ENCODE measurements at places on chromosomes 1 and 21.
A peak's percentile ranks its signal among the peaks of the same experiment; 100 is the strongest.

- DNase-seq = no peak
These were observed 5.3 kb downstream of the SYTL1 start for GRCh38 chr1:27346991-27347624.

- DNase-seq = no peak
These were observed 9.6 kb downstream of the NES start for GRCh38 chr1:156667610-156667967.

- no peak for DNase-seq
These were observed 9.2 kb downstream of the PTBP2 start for GRCh38 chr1:96730574-96731298.

DNA sequence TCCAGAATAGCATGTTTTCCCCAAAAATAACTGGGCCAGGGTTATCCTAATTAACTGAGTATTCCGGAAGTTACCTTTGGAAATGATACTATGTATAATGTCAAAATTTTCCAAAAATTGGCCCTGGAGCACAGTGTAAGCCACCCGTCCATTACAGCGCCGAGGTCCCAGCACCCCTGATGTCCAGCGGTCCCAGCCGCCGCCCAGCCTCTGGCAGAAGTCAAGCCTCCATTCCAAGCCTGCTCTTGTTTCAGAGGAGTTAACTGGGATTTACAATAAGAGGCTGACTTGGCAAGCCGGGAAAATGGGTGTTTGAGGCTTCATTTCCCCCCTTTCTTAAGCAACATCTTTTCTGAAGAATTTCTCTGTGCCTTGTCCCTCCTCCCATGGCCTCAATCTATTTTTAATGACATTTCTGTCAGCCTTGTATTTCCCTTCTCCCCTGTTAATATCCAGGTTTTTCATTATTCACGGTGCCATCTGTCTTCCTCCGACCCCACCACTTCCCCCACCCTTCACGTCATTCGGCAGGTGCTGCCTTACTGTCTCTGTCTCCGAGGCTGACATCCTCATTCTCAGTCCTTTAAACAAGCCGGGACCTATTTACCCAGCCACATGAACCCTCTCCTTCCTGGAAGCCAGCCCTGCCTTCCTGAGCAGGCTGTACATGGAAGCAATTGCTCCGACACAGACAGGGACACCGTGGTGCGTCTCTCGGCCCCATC lies 490.9 kb downstream of the NPHP4 start:
- DNase-seq = no peak

GRCh38 chr1:153494976-153495535 lies 34.6 kb upstream of the S100A7 start:
- DNase-seq = peak; percentile 91

GRCh38 chr21:15682977-15683376 lies 46.8 kb upstream of the USP25 start:
- DNase-seq = no peak

- DNase-seq = no peak
These were observed 46.9 kb downstream of the SKI start for GRCh38 chr1:2274929-2275475.

DNA sequence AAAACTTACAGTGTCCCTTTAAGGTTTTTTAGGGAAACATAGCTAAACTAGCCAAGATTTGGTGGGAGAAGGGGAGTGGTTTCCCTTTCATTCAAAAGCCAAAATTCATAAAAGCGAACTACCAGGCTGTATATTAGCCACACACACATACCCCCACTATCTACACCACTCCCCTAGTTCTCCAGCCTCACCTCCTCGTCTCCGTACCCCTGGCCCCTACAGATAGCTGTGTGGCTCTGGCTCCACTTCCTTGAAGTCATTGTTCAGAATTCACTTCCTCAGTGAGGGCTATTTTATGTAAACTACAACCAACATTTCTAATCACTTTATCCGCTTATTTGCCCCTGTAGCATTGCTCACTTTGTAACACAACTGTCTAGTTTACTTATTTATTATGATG lies 5.3 kb upstream of the DPH5 start:
- no peak for DNase-seq

DNA sequence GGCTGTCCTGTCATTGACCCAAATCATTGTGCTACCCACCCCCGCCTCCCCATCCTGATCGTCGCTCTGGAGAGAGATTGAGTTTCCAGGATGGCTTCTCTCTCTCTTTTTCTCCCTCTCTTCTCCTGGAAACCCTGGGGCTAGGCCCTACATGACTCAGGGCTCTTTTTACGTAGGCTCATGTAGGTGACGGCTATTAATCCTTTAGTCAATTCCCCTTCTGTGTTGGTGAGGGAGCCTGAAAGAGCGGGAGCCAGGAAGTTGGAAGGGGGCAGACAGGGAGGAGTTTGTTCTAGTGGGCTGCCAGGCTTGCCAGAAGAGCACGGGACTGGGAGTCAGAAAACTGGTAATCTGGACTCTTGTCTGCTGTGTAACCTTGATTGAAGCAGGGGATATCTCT lies 9.7 kb downstream of the ATP2B4 start:
- DNase-seq = no peak

GRCh38 chr1:104733866-104734265 lies 984.2 kb downstream of the AMY1C start:
- no peak for DNase-seq

GRCh38 chr1:40382108-40382460 lies 8.6 kb downstream of the SMAP2 start:
- no peak for DNase-seq

- peak; percentile 62 for DNase-seq
These were observed 26.3 kb upstream of the PCBP3 start for GRCh38 chr21:45617021-45617921.

DNA sequence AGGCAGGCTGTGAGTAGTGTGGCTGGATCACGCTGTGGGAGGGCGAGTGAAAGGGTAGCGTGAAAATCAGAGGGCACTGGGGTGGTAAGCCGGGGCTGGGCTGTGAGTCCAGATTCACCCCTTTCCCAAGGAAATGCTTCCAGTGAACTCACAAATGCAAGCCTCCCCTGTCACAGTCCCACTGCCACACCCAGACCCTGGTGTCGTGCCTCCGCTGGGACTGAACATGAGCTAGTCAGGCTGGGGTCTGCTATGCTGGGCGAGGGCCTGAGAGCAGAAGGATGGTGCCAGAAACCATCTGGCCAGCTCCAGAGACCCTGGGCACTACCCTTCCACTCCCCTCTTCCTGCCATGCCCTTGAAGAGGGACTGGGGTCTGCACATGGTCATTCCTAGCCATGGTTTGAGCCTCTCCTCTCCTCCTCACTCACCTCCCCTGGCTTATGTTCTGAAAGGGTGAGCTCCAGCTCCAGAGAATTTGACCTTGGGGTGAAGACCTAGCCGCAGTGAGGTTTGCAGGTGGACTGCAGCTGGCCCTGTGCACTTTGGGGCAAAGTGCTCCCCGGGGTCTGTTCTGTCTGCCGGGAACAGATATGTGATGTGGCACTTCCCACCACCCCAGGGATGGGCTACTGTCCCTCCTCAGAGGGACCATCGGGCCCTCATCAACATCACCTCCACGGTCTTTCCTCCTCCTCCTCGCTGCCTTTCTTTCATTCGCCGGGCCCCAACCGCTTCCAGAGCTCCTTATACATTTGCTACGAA lies 365.6 kb downstream of the RPS6KC1 start:
- DNase-seq = no peak

- no peak for DNase-seq
These were observed 37.6 kb upstream of the HMCN1 start for GRCh38 chr1:185696422-185697150.

DNA sequence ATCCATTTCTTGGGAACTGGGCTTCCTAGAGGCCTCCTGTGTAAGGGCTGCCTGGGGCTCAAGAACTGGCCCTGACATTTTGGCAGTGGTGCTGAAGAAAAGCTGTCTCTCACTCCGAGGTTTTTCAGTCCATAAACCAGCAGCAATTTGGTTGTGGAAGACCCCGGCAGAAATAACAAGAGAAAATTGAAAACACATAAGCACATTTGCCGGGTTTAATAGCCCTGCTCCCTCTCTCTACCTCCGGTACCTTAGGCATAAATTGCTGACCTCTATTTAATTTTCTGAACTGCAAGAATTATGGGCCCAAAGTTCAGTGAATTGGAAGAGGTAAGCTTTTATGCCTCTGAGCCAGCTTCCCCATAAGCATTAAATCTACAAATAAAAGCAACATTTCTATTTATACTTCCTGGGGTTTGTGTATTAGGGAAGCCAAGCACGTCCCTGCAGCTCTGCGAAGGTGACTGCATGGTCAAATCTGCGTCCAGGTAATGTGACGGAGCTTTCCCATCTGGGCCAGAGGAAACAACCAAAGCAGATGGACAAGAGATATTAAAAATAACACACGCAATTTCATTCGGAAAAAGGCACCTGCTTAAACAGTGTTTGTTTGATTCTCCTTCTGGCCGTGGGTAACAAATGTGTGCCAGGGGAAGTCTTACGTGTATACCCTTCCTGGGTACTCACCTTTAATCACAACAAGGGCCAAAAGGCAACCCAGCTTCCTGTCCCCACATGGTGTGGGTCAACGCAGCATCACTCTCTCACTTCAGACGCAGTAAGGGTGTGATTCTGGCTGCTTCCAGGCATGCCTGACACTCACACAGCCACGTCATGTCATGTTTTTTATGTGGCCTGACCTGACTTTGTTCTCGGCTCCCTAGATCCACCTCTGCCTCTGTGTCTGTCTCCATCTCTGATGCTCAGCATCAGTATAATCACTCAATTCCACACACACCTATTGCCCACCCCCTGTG lies 69.2 kb downstream of the PAPPA2 start:
- DNase-seq = no peak
